A549 (cell line): ENCODE measurements at places on chromosomes 7 and 10. TPM values are rescaled to one million over a fixed set of nuclear protein-coding genes. Genes with fewer than 3 reads are reported as not detected.

DNA sequence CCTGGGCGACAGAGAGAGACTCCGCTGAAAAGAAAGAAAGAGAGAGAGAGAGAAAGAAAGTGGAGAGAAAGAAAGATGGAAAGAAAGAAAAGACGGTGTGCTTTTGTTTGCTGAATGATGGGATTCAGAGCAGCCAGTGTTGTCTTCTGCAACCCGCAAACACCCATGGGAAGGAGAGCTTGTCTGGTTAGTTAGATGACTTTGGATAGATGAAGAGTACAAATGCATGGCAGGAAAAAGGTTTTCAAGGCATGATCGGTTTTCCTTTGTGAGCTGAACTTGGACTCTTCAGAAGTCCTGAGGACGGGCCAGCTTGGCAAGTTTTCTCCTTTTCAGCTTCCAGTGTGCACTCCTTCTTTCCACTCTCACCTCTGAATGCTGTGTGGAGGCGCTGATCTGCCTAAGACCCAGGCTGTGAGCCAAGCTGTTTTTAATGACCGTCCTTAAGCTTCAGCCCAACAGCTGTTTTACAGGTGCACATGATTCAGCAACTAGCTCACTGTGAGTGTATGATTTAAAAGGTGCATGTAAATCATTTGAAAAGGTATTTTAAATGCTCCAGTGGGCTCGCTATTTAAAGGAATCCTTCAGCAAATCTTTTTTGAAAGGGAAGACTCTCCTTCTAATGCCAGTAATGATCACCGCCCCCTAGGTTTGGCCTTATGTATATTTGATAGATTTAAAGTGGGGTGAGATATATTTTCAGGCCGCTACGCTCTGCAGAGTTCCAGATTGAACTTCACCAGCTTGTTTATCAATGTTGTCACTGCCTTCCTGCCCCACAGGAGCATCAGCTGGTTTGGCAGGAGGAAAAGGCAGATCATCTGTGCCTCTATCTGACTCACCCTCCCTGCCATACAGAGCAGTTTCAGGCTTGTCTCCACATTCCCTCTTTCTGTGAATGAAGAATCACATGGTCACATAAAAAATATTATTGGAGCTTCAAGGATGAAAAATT lies 115.0 kb downstream of the PLXDC2 start:
- DNase-seq, result no peak

The HECW1 gene
- 11.3 to 12.5 TPM (median 12.2 TPM) in 3 replicates for polyA plus RNA-seq

DNA sequence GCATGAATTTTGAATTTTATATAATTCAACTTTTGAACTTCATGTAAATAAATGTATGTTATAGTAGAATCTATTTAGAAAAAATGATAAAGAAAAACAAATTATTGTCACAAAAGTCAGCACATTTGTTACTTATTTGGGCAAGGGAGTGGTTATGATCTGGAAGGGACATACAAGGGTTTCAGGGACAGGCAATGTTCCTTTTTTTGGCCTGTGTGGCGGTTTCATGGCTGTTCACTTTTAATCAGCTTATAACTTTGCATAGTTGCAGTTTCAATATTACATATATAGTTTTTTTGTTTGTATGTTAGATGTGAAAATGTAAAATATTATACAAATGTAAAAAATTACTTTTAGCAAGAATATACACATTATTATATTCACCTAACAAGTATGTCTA lies 256.2 kb downstream of the PCLO start:
- no peak for DNase-seq

The OPALIN gene
- not detected in 3 replicates for polyA plus RNA-seq

The DNAAF5 gene
- 34.4 to 35.4 TPM (median 34.7 TPM) in 3 replicates for polyA plus RNA-seq

The GIMAP1 gene
- not detected in 3 replicates for polyA plus RNA-seq

The LGI1 gene
- not detected in 3 replicates for polyA plus RNA-seq
